ENCODE measurements at places on chromosomes 5 and 9. TPM values are rescaled to one million over a fixed set of nuclear protein-coding genes. Genes with fewer than 3 reads are reported as not detected.
A peak's percentile ranks its signal among the peaks of the same experiment; 100 is the strongest.

DNA sequence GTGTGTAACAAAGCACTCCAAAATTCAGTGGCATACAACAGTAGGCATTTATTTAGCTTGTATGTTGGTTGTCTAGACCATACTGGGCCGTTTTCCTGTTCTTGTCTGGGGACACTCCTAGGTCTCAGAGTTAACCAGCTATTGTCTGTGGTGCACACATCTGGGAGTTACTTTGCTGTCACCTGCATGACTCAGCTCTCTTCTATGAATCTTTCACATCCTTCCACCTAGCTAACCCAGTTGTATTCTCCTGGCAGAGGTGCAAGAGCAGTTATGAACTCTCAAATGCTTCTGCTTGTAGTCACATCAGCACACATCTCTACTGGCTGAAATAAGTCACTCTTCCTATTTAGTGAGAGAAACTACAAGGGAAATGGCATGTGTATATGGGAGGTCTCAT lies 138.1 kb downstream of the BAAT start:
- DNase-seq: no peak

- DNase-seq: peak; percentile 91
Measured at GRCh38 chr5:158943057-158943456, 156.7 kb downstream of the EBF1 start.

DNA sequence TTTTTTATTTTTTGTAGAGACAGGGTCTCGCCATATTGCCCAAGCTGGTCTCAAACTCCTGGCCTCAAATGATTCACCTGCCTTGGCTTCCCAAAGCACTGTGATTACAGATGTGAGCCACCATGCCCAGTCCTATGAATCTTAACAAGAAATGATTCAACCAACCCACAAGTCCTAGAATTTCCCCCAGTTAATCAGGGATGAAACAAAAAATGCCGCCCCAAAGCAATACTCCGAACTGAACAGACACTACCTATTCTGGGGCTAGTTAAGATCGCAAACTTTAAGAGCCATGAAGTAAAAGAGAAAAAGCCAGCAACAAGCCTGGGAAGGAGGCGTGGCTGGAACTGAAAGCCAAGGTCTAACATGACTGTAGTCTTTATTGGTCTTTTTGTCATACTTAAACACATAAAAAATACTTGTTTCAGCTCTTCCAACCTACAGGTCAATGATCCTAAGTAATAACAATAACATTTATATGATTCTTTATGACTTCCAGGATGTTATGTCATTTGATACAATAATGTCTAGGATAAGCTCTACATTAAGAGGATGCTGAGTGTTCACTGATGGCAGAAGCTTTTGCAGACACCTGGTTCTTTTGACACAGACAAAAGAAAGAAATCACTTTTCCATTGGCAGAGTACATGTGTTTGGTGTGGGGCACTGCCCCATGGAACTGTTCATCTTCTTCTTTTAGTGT lies 361.1 kb upstream of the TLE4 start:
- DNase-seq: peak; percentile 41

GRCh38 chr9:19568946-19569345 lies 160.1 kb downstream of the ACER2 start:
- DNase-seq: no peak

- DNase-seq: peak; percentile 28
Measured at GRCh38 chr5:77230727-77231470, 20.4 kb downstream of the PDE8B start.

DNA sequence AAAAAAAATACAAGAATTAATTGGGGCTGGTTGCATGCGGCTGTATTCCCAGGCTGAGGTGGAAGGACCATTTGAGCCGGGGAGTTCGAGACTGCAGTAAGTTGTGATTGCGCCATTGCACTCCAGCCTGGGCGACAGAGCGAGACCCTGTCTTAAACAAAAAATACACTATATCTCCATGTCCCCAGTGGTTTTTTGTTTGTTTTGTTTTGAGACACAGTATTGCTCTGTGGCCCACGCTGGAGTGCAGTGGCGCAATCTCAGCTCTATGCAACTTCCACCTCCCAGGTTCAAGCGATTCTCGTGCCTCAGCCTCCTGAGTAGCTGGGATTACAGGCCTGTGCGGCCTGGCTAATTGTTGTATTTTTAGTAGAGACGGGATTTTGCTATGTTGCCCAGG lies 1.2 kb downstream of the COQ4 start:
- DNase-seq: no peak

AGXT2 gene
- total RNA-seq: not detected

ATP10B gene
- not detected for total RNA-seq

TRAF1 gene
- total RNA-seq: 3.9 TPM

Measured in IMR-90 (cell line).